ENCODE measurements at places on chromosomes 1 and 21.

DNA sequence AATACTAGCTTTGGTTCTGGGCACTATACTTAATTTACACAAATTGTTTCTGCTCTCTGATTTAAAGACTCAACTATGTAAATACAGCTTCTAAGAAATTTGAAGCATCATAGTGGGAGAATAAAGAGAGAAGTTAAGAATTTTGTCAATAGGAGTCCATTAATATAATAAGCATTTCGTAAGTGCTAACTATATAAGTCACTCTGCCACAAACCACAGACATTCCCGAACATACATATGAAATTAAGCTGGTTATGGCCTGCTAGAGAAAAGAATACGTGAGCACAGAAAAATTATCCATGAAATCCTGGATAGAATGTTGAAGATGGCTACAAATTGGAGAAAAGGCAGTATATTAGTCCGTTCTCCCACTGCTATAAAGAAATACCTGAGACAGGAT, 526.2 kb downstream of the MRPL39 start:
- DNase-seq = no peak

GRCh38 chr21:34890724-34891612, 158.1 kb downstream of the RUNX1 start:
- DNase-seq = no peak

DNA sequence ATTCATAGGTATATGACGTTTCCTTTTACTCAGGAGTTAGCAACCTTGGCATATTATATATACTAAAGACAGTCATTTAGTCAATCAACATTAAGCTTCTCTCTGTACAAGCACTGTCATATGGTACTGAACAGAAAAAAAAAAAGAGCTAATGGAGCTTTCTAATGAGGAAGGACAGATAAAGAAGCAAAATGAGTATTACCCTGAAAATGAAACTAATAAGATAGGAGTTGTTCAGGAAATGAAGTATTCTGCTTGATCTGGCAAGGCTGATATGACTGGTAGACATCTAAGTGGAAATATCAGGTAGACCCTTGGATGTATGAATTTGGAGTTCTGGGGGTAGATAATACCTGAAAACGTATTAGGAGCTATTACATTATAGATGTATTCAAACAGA, 4.3 kb upstream of the IKBKE start:
- DNase-seq = no peak

DNA sequence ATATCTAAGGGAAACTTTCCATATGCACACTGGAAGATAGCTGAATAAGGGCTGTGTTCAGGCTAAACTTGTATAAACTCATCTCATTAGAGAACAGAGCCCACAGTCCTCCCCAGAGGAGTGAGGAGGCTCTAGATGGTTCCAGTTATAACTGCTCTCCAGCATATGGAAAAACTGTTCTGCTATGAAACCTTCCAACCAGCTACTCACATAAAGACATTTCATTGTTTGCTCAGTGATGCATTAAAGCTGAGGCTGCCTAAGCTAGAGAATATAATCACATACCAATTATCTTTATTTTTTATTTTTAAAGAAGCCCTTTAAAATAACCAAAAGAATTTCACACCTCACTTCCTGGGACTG, 13.3 kb downstream of the AHCYL1 start:
- no peak for DNase-seq

GRCh38 chr1:44511769-44512168, 106.7 kb downstream of the RNF220 start:
- DNase-seq = no peak

- no peak for DNase-seq
These were observed 15.6 kb downstream of the SLC26A9 start for GRCh38 chr1:205927676-205928075.

DNA sequence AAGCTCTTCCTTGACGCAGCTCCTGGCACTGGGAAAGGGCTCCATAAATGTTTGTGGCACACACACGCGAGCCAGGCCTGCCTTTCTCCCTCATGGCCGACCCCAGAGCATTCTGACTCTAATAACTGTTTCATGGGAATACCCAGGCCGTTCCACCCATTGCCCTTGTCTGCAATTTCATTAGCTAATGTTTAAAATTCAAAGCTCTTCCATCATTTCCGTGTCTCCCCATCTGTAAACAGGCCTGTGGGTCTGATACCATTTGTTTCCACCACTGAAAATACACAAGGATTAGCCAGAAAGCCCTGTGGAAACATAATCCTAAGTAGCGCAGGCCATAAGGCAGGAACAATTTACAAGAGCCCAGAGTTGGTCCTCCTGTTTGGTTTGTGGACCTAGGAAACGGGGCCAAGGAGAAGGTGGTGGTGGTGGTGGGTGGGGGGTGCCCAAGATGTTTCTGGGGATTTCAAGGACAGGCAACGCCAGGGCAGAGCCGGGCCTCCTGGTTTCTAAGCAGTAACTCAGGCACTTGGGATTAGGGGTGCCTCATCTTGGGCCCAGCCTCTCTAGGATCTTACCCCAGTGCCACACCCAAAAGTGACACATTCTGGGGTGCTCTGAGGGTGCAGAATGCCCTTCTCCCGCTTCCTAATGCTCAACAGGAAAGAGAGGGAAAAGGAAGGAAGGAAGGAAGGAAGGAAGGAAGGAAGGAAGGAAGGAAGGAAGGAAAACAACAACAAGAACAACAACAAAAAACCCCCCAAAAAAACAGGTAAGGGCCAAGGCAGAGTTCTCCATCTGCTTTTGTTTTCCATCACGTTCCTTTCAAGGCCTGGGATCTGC, 79.4 kb downstream of the SSBP3 start:
- no peak for DNase-seq

DNA sequence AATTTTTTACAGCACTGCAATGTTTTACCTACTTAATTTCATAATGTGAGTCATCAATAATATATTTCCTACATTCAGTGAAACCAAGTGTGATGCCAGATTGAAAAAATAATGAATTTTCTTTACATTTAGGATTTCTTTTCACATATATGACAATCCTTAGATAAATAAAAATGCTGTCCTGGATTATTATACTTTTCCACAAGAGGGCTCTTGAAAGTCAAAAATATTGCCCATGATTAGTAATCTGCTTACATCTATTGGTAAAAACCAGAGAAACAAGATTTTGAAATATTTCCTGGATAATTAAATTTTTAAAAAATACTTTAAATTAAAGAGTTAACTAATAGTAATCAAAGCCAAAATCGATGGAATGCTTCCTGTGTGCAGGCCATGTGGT, 86.8 kb upstream of the PLPPR4 start:
- no peak for DNase-seq

DNA sequence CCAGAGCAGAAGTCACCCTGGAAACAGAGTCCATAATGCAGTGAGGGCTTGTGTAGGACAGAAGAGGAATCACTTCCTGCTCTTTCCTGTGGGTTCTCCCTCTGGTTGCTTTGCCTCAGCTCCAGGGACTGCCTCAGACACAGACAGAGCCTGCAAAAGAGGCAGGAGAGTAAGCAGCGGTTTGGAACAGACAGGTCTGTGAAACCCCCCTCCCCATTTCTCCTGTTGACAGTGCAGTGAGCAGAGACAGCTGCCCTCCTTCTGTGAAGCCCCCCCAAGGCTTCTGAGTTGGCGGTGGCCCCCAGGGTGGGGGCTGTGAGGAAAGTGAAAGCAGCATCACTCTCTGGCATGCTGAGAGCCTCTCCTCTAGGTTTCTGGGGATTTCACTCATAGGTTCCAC, 53.0 kb downstream of the MAB21L3 start:
- DNase-seq = no peak

- DNase-seq = no peak
These were observed 20.7 kb downstream of the TNFRSF8 start for GRCh38 chr1:12083766-12084165.

DNA sequence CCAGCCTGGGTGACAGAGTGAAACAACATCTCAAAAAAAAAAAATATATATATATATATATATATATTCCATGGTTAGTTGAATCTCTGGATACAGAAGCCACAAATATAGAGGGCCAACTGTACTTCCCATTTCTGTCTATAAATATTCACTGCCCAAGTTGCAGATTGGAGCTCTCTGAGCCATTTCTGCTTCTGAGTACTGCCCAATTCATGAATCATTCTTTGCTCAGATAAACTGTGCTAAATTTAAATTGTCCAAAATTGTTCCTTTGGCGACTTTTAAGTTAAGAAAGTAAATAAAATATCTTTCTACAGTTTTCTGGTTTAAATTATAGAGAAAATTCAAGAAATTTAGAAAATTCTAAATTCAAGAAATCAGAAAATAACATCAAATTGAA, 23.2 kb upstream of the C1orf146 start:
- DNase-seq = no peak

DNA sequence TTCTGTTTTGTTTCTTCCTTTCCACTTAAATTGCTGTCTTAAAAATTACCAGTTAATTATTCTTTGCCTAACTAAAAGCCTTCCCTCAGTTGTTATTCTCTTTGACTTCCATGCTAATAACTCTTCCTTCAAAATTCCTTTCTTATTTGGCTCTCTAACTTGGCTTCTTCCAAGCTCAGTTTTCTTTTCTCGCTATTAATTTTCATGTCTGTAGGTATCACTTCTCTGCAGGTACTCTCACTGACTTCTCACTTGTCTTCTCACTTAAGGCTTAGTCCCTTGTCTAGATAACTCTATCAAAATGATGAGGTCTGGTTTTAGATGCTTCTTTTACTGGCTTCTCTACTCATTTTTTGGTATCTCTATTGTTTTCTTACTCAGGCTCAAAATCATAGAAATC, 10.1 kb downstream of the CDC7 start:
- DNase-seq = no peak

All from C1 segment of cervical spinal cord (tissue), 14 donors.